ENCODE measurements at places on chromosomes 7 and 10.

DNA sequence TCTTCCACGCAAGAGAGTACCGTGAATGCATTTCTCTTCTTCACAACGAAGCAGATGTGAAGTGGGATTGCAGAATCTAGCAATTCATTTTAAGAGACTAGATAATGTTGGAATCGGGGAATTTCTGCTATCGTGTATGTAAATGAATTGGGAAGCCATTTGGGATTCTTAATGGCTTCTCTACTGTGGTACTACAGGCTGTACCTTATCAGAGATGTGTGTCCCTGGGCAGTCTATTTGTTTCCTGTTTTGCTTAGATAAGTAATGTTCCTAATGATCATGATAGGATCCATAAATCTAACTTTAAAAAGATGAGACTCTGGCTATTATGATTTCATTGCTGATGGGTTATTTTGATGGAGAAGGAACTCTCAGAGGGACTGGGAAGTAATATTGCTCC is 320.6 kb downstream of the REEP3 start:
- DNase-seq = no peak

GRCh38 chr10:117531371-117532002 is 11.1 kb upstream of the EMX2 start:
- no peak for DNase-seq

- no peak for DNase-seq
These were observed 183.7 kb upstream of the SH2B2 start for GRCh38 chr7:102103027-102103372.

GRCh38 chr7:149616898-149617297 is 119.3 kb upstream of the ZNF746 start:
- no peak for DNase-seq
